ENCODE measurements at places on chromosomes 3 and 15. TPM values are rescaled to one million over a fixed set of nuclear protein-coding genes. Genes with fewer than 3 reads are reported as not detected.

DNA sequence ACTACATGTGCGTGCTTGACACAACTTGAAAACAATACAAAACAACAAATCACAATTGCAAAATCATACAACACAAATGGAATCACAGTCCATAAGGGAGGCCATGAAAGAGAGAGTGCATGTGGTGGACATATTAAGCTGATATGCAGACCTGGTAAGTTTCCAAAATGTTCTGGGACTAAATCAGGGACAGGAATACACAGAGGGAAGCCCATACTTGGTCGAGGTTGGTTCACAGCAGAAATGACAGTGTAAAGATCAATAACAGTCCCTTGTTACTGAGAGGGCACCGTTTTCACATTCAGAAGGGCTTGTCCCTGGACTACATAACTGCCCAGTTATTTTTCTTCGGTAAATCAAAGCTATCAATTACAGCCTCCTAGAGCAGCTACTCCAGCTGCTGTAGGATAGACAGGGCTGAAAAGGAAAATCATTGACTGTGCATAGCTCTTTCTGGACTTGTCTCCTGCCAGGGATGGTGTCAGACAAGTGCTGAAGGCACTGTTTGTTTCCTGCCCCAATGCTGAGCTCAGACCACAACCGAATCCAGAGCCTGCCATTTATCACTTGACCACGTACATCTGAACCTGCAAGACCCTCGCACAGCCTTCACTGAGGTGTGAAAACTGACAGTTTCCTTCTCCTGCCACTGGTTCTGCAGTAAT is 79.5 kb upstream of the KCNMB2 start:
- H3K27ac ChIP-seq, result no peak overlapping the region
- no peaks in the 10 kb centered on the region for H3K36me3 ChIP-seq
- no peak for DNase-seq
- no peak overlapping the region for H3K4me3 ChIP-seq
- no peaks in the 10 kb centered on the region for H3K27me3 ChIP-seq

GRCh38 chr3:20101041-20101440 is 60.8 kb downstream of the KAT2B start:
- H3K27me3 ChIP-seq, result no peaks in the 10 kb centered on the region
- H3K36me3 ChIP-seq, result no peaks in the 10 kb centered on the region
- no peak overlapping the region for H3K27ac ChIP-seq
- no peak for DNase-seq
- H3K4me3 ChIP-seq, result no peak overlapping the region

DNA sequence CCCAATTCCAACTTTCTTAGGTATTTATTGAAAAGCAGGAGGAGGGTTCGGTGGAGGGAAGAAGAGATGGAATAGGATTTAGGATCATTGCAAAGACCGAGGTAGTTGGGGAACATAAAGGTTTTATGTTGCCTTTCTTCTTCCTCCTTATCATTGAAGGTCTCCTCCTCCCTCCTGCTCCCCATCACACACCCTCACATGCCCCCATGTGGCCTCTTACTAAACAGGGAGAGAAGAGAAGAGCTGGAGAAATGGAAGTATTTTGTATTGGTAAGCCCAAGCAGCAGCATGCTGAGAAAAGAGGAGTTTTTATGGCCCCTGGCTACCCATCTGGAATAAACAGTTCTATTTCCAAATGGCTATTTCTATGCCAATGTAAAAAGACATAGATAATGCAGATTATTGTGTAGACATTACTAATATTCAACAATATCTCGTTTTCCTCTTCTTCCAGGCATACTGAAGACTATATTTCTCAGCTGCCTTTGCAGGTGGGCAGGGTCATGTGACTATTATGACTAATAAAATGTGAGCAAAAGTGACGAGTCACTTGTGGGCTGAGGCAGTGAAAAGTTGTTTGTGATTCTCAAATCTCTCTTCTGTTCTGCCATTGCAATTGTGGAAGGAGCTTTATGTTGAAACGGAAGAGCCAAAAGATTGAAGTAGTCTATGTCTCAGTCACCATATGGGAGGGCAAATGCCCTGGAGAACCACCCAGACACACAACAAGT is 5.2 kb upstream of the GPR176 start:
- H3K4me3 ChIP-seq, result no peak overlapping the region
- no peaks in the 10 kb centered on the region for H3K4me1 ChIP-seq
- DNase-seq, result no peak
- H3K36me3 ChIP-seq, result no peaks in the 10 kb centered on the region
- H3K27me3 ChIP-seq, result no peaks in the 10 kb centered on the region

DNA sequence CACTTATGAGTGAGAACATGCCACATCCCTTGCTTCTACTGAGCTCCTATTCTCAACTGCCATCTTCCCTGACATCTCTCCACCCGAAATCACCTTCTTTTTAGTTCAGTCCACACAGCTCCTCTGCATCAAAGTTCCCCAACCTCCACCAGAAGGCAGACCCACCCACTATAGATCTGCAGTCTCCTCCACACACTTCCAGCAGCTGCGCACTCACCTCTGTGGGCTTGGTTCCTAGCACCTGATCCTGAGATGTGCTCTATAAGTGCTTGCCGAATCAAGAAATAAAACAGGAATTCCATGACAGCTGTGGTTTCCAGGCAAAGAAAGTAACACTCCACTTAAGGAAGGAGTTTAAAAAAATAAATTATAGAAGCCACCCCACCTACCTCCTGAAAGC is 85.4 kb downstream of the TRANK1 start:
- no peak overlapping the region for H3K4me3 ChIP-seq
- H3K27ac ChIP-seq, result no peak overlapping the region
- H3K4me1 ChIP-seq, result no peaks in the 10 kb centered on the region
- no peak for DNase-seq
- H3K27me3 ChIP-seq, result no peaks in the 10 kb centered on the region

DNA sequence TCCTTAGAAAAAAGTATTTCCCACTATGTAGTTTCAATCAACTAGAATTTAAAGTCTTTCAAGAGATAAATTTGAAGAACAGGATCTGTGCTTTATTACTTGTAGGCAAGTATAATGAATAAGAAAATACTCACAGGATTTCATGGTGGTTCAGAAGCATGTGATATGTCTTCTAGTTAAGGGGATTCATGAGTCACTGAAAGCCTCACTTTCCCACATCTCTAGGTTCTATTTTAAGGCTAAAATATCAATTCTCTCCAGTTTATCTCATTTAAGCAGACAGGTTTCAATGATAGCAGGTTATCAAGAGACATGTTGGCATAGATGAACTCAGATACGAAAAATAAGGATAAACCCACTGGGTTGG is 437.8 kb upstream of the BCHE start:
- no peaks in the 10 kb centered on the region for H3K27me3 ChIP-seq
- H3K4me1 ChIP-seq, result no peaks in the 10 kb centered on the region
- no peak for DNase-seq
- no peak overlapping the region for H3K4me3 ChIP-seq
- H3K36me3 ChIP-seq, result no peaks in the 10 kb centered on the region
- no peak overlapping the region for H3K27ac ChIP-seq

- no peak overlapping the region for H3K4me3 ChIP-seq
- no peaks in the 10 kb centered on the region for H3K27me3 ChIP-seq
- H3K4me1 ChIP-seq, result no peaks in the 10 kb centered on the region
- no peak overlapping the region for H3K27ac ChIP-seq
- no peaks in the 10 kb centered on the region for H3K36me3 ChIP-seq
- DNase-seq, result no peak
Measured at GRCh38 chr15:38048001-38048455, 113.6 kb downstream of the TMCO5A start.

Gene CSTA
- 1.7 TPM for total RNA-seq
